Stimulated activated CD8-positive, alpha-beta memory T cell treated with anti-CD3 and anti-CD28 coated beads, Interleukin-2, amount 100 ng/mL, for 1 hour (primary cell): ENCODE measurements at places on chromosomes 13 and 19.
A peak's percentile ranks its signal among the peaks of the same experiment; 100 is the strongest.

GRCh38 chr13:40159736-40160135 lies 504.3 kb downstream of the COG6 start:
- DNase-seq: no peak

DNA sequence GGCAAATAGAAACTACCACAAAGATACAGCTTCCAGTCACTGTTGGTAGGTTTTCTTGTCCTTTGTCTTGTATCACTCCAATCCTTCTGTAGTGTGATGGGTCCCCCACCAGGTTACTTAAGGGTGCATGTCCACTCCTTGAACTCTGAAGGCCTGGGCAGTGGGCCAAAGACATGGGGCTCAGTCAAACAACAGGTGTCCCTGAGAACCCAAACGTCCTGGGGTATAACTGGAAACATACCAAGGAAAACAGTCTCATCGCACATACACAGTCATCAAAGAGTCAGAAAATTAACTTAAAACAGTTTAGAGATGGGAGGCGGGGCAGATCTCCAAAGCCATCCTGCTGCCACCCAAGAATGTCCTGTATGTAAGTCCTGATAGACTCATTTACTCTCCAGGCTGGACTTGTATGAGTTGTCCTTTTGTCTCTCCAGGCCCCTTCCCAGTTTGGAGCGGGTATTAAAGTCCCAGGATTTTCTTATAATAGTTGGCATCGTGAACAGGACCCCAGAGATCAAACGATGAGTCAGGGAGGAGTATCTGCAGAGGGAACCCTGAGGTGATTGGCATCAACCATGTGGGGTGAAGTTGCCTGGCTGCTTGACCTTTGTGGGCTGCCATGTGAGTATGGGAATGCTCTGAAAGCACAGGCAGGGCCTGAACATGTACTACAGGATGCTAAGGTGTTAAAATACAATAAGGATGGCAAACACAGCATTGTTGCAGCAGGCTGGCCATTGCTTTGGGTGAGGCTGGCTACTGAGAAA lies 613.2 kb upstream of the KLF12 start:
- no peak for DNase-seq

GRCh38 chr19:17996826-17997316 lies 11.1 kb upstream of the ARRDC2 start:
- DNase-seq: peak; percentile 81

- no peak for DNase-seq
Observed at GRCh38 chr13:46211116-46211482, 629 bp upstream of the LRRC63 start.

DNA sequence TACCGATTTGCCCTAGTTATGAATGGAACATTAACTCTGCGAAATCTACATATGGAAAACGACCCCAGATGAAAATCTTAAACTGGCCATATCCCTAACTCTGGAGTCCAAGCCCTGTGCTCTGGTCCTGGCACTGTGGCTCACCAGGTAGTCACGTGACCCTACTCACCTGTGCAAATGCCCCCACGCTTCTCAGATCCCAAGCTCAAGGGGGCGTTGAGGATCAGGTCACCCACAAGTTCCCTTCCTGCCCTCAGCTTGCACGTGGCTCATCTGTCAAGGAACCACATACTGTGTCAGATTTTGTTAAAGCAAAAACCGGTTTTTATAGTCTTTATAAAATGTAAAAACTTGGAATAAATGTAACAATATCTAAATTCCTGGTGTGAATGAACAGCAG lies 324.0 kb downstream of the SHISA2 start:
- no peak for DNase-seq

DNA sequence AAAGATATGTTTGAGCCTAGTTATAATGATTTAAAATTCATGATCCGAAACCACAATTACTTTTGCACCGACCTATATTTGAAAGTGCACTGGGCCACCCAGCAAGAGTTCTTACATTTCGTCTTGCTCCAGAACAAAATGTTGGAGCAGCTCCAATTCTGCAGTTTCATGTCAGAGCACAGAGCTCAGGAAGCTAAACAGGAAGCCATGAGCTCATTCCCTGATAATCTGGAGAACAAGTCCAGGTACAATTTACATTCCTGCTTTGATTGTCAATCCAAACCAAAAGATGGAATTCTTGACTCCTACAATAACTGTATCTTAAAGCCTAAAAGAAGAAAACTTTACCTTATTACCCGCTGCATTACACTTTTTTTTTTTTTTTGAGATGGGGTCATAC lies 131.8 kb downstream of the KCTD12 start:
- DNase-seq: no peak

GRCh38 chr13:28301839-28302238 lies 163.5 kb downstream of the PAN3 start:
- no peak for DNase-seq
